Stimulated activated CD4-positive, alpha-beta T cell treated with anti-CD3 and anti-CD28 coated beads, Interleukin-1b, Interleukin-23, amount 100 ng/mL, for 1 hour (primary cell): ENCODE measurements at places on chromosomes 11 and 22.

- DNase-seq = no peak
These were observed 62.6 kb upstream of the RASD2 start for GRCh38 chr22:35477911-35478582.

DNA sequence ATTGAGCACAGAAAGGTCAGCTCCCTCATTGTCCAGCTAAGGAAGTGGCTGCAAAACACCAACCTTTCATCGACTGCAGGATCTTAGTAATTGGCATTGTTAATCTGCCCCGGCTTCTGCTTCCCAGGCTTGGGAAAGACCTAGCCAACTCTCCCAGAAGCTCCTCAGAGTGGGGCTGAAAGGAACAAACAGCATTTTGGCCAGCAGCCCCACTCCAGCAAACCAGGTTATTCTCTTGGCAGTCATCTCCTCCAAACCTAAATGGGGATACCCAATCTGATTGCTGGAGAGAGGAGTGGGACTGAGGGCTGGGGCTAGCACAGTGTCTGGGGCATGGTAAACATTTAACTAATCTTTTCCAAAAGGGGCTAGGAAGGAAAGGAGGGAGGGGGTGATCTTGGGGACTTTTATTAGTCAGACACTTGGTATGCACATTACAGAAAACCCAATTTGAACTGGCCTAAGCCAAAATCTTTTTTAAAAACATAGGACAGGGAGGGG is 294.4 kb downstream of the MN1 start:
- DNase-seq = no peak

DNA sequence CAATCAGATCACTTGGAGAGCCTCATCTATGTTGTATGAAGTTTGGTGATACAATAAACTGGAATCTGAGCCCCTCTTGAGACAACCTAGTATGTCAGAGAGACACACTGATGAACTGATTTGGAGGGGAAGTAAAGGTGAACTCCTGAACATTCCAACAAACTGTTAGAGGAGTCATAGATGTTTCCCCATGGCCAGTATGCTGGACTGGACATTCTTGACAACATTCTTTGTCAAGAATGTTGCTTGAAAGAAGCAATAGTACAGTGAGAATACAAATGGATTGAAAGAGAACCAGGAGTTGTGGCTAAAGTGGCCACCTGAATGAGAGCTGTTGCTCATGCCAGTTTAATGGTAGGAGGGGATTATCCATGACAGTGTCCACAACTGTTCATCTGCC is 588.1 kb downstream of the NELL1 start:
- no peak for DNase-seq

DNA sequence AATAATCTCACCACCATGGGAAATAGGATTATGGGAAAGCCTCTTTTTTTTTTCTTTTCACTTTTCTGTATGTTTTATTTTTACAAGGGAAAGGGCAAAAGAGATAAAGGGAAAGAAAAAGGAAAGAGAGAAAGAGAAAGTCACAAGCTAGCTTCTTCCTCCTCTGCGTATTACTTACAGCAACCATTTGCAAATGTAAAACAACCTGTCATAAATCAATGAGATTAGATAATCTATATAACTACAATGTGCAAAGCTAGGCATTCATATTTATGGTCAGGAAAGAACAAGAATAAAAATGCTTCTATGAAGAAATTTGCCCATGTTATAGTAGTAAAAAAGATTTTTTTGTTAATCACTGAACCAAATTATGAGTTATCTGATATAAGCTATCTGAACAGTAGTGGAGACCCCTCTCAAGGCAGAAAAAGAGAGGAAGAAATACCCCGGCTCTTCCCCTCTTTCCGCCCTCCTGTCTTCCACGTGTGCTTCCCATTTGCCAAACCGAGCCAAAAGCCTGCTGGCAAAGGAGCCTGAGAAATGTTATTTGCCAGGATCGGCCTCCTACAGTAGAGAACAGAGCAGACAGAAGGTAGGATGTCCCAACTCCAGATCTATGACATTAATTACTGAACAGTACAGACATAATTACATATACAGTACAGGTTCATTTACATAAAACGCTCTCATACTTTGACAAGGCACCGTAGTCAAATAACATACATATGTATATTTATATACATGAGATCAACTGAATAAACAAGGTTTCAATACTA is 50.2 kb downstream of the ARHGAP32 start:
- DNase-seq = no peak
